ENCODE measurements at places on chromosomes 11 and 22. TPM values are rescaled to one million over a fixed set of nuclear protein-coding genes. Genes with fewer than 3 reads are reported as not detected.
A peak's percentile ranks its signal among the peaks of the same experiment; 100 is the strongest.

GRCh38 chr22:37419370-37419968 is 7.8 kb downstream of the ELFN2 start:
- H3K27me3 ChIP-seq, result peaks cover 31% of the 10 kb centered on the region
- H3K4me3 ChIP-seq, result peak overlapping the region; percentile 85
- no peak overlapping the region for H3K27ac ChIP-seq
- H3K4me1 ChIP-seq, result peaks cover 14% of the 10 kb centered on the region
- no peak for DNase-seq

The KCNQ1 gene
- total RNA-seq, result 35.3 TPM

- H3K36me3 ChIP-seq, result no peaks in the 10 kb centered on the region
- no peak for DNase-seq
- no peak overlapping the region for H3K4me3 ChIP-seq
- H3K27me3 ChIP-seq, result peaks cover 4% of the 10 kb centered on the region
- no peak overlapping the region for H3K27ac ChIP-seq
These were observed 11.7 kb upstream of the TPCN2 start for GRCh38 chr11:69037074-69037473.

GRCh38 chr22:20025401-20026203 is 4.7 kb downstream of the TANGO2 start:
- H3K36me3 ChIP-seq, result peaks cover 6% of the 10 kb centered on the region
- peaks cover 11% of the 10 kb centered on the region for H3K27me3 ChIP-seq
- H3K4me3 ChIP-seq, result no peak overlapping the region
- no peak for DNase-seq
- peaks cover 9% of the 10 kb centered on the region for H3K4me1 ChIP-seq
- H3K27ac ChIP-seq, result no peak overlapping the region

- no peak for DNase-seq
- no peak overlapping the region for H3K4me3 ChIP-seq
- peaks cover 19% of the 10 kb centered on the region for H3K4me1 ChIP-seq
- H3K27me3 ChIP-seq, result peaks cover 4% of the 10 kb centered on the region
- H3K36me3 ChIP-seq, result no peaks in the 10 kb centered on the region
These were observed 5.9 kb upstream of the IL10RA start for GRCh38 chr11:117980280-117980679.

DNA sequence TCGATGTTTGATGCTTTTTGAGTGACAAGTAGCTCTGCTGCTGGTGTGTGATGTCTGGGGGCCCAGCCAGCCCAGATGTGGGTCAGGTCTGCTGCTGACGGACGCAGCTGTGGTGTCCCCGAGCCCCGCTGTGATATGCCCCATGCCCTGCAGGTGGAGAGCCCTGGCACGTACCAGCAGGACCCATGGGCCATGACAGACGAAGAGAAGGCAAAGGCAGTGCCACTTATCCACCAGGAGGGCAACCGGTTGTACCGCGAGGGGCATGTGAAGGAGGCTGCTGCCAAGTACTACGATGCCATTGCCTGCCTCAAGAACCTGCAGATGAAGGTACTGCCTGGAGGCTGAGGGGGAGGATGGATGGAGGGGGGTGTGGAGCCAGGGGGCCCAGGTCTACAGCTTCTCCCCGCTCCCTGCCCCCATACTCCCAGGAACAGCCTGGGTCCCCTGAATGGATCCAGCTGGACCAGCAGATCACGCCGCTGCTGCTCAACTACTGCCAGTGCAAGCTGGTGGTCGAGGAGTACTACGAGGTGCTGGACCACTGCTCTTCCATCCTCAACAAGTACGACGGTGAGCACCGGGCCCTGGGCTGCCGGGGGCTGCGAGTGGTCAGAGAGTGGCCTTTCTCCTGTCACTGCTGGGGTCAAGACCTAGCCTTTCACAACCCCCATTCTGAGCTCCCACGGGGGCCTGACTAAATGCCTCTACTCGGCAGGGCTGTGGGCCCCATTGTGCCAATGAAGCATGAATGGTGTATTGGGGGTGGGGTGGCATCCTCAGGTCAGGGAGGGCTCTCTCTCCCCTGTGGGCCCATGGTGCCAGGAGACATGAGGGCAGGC is 7.3 kb downstream of the AIP start:
- peaks cover 19% of the 10 kb centered on the region for H3K36me3 ChIP-seq
- peaks cover 12% of the 10 kb centered on the region for H3K27me3 ChIP-seq
- H3K27ac ChIP-seq, result no peak overlapping the region
- H3K4me3 ChIP-seq, result peak overlapping the region; percentile 12

GRCh38 chr11:123083623-123084029 is 21.7 kb upstream of the HSPA8 start:
- DNase-seq, result peak; percentile 14
- peaks cover 6% of the 10 kb centered on the region for H3K4me1 ChIP-seq
- no peaks in the 10 kb centered on the region for H3K36me3 ChIP-seq

DNA sequence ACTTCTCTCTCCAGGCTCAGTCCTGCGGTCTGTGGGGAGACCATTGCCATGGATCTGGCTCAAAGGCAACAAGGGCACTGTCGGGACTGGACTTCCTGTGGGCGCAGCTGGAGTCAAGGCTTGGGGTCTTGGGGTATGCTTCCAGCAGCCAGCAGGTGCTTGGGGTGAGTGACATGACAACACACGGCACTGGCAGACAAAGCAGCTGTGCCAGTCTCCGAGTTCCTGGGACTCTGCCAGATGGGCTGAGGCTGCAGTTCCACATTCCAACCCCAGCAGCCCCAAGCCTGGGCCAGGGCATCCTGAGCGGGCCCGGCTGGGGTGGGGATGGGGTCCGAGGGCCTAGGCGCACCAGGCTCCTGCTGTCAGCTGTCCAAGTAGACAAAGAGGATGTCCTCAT is 12.3 kb downstream of the GUCD1 start:
- peaks cover 2% of the 10 kb centered on the region for H3K27me3 ChIP-seq
- no peak overlapping the region for H3K4me3 ChIP-seq
- no peak for DNase-seq
- no peak overlapping the region for H3K27ac ChIP-seq
- H3K4me1 ChIP-seq, result no peaks in the 10 kb centered on the region

- H3K27ac ChIP-seq, result no peak overlapping the region
- H3K4me3 ChIP-seq, result peak overlapping the region; percentile 24
- H3K27me3 ChIP-seq, result peaks cover 3% of the 10 kb centered on the region
These were observed 39.3 kb downstream of the KCNJ4 start for GRCh38 chr22:38415561-38416321.

GRCh38 chr22:32469799-32470212 is 4.8 kb upstream of the FBXO7 start:
- H3K27me3 ChIP-seq, result peaks cover 2% of the 10 kb centered on the region
- DNase-seq, result no peak

DNA sequence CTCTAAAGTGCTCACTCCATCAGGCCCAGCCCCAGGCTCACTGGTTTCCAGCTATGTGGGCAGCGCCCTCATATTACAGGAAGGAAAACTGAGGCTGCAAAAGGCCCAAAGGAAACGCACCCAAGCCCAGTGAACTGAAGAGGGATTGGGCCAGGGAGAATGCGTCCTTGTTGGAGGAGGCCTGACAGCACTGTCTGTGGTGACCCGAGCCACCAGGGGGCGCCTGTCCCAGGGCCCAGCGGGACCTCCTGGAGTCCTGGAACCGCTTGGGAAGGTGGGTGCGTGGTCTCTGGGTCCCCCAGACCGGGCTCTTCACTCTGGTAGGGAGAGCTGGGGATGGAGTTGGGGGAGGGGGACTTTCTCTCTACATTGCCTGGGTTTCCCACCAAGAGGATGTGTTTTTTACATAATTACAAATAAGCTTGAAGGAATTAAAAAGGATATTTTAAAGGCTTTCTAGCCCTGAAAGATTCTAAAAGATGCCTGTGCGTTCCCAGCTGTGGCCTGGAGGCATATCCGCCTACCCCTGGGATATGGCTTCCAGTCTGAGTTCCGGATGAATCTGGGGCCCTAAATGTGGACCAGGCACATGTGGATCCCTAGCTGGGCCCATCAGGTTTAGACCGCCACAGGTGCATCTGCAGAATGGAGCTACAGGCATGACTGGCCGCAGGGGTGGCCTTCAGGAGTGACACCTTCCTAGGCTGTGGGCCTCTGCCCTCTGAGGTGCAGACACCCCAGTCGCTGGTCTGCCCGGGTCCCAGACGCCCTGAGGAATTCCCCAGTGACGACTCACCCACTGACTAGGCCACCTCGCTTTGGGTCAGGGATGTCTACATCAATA is 4.2 kb downstream of the SPI1 start:
- H3K4me1 ChIP-seq, result peaks cover 2% of the 10 kb centered on the region
- no peak overlapping the region for H3K27ac ChIP-seq
- H3K27me3 ChIP-seq, result peaks cover 4% of the 10 kb centered on the region
- H3K36me3 ChIP-seq, result no peaks in the 10 kb centered on the region

DNA sequence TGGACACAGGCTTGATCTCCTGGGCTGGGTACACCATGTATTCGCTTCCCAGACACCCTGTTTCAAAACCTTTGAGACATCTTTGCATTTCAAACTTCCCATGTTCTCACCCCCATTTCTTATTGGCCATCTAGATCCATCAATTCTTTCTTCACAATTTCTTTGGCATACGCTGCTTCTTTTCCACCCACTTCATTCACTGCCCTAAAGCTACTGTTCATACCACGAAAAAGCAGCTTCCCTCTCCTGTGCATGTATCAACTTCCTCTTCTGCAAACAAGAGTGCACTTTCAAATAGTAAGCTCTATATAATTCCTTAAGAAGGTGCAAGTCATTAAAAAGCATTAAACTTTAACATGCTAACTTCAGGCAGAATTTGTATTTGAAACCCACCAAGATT is 21.4 kb downstream of the UVRAG start:
- no peak overlapping the region for H3K4me3 ChIP-seq
- DNase-seq, result no peak
- H3K4me1 ChIP-seq, result peaks cover 3% of the 10 kb centered on the region
- no peak overlapping the region for H3K27ac ChIP-seq
- H3K36me3 ChIP-seq, result peaks cover 7% of the 10 kb centered on the region

GRCh38 chr22:30365891-30366290 is 9.1 kb downstream of the CCDC157 start:
- DNase-seq, result no peak
- H3K27ac ChIP-seq, result no peak overlapping the region
- H3K36me3 ChIP-seq, result peaks cover 7% of the 10 kb centered on the region
- peaks cover 14% of the 10 kb centered on the region for H3K27me3 ChIP-seq
- H3K4me1 ChIP-seq, result peaks cover 11% of the 10 kb centered on the region
- no peak overlapping the region for H3K4me3 ChIP-seq

GRCh38 chr22:39589875-39590274 is 19.3 kb downstream of the CACNA1I start:
- H3K27ac ChIP-seq, result no peak overlapping the region
- H3K4me1 ChIP-seq, result peaks cover 3% of the 10 kb centered on the region
- DNase-seq, result no peak
- H3K4me3 ChIP-seq, result no peak overlapping the region
- peaks cover 5% of the 10 kb centered on the region for H3K27me3 ChIP-seq
- H3K36me3 ChIP-seq, result no peaks in the 10 kb centered on the region

DNA sequence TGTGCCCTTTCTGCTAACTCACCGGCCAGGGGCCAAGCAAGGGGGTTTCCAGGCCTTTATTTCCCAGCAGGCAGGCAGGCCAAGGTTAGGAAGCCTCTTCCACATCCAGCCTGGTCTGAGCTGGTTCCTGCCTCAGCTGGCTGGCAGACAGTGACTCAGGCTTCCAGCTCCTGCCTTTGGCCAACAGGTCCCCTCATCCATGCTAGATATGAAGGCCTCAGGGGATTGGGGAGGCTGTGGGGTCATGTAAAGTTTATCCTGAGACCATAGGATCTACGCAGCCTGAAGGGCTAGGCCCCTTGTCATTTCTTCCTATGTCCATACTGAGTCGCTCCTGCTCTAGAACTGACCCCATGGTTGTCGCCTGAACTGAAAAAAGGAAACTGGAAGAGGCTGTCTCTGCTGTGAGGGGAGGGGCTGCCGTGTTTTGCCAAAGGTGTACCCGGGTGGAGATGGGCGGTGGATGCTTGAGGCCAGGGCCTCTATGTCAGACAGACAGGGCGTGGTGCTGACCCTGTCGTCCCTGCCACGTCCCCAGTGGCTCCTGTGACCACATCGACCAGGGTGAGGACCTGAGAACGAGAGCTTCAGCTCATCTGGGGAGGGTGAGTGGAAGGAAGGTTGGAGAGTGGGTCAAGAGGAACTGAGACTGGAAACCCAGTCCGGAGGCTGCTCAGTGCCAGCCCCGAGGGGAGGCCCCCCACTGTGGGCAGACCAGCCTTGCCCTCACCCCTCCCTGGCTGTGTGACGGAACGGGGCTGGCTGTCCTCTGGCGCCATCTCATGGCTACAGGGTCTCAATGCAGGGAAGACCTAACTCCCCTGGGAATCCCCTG is 17.0 kb downstream of the P2RY6 start:
- H3K4me3 ChIP-seq, result peak overlapping the region; percentile 1
- H3K27ac ChIP-seq, result peak overlapping the region; percentile 72
- peaks cover 12% of the 10 kb centered on the region for H3K27me3 ChIP-seq
- peaks cover 4% of the 10 kb centered on the region for H3K36me3 ChIP-seq
- peaks cover 24% of the 10 kb centered on the region for H3K4me1 ChIP-seq
- DNase-seq, result peak; percentile 80

DNA sequence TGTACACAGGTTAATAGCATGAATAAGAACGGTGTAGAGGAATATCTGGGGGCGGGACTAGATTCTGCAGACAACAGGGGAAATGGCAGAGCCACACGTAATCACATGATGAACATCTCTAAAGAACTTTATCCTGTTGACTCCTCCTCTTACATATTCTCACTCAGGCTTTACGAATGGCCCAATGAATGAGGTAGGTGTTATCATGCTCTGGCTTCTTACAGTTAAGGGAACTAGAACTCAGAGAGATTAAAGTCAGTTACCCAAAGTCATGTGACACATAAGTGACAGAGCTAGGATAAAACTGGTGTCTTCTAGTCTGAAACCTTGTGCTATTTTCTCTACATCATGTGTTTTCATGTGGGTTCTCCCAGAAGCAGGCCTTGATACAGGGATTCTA is 49.0 kb upstream of the BMAL1 start:
- H3K4me3 ChIP-seq, result no peak overlapping the region
- no peaks in the 10 kb centered on the region for H3K4me1 ChIP-seq
- H3K27ac ChIP-seq, result no peak overlapping the region
- DNase-seq, result no peak
- no peaks in the 10 kb centered on the region for H3K27me3 ChIP-seq

The SLC35E4 gene
- 8.4 TPM for total RNA-seq

GRCh38 chr11:127564810-127565209 is 564.2 kb upstream of the KIRREL3 start:
- peaks cover 8% of the 10 kb centered on the region for H3K4me1 ChIP-seq
- no peak overlapping the region for H3K4me3 ChIP-seq
- no peaks in the 10 kb centered on the region for H3K36me3 ChIP-seq
- H3K27me3 ChIP-seq, result no peaks in the 10 kb centered on the region

The JAML gene
- 0.31 TPM for total RNA-seq

- no peaks in the 10 kb centered on the region for H3K27me3 ChIP-seq
- H3K27ac ChIP-seq, result no peak overlapping the region
- H3K36me3 ChIP-seq, result no peaks in the 10 kb centered on the region
- DNase-seq, result no peak
- H3K4me3 ChIP-seq, result no peak overlapping the region
These were observed 218.8 kb upstream of the SORL1-AS1 start for GRCh38 chr11:121671283-121672168.

The PIH1D2 gene
- 2.5 TPM for total RNA-seq

GRCh38 chr11:30683176-30683575 is 97.0 kb upstream of the MPPED2 start:
- no peaks in the 10 kb centered on the region for H3K27me3 ChIP-seq
- H3K4me1 ChIP-seq, result no peaks in the 10 kb centered on the region
- H3K4me3 ChIP-seq, result no peak overlapping the region
- H3K27ac ChIP-seq, result no peak overlapping the region

The GGT5 gene
- total RNA-seq, result 1.6 TPM

- H3K4me3 ChIP-seq, result no peak overlapping the region
- H3K27me3 ChIP-seq, result peaks cover 6% of the 10 kb centered on the region
- peaks cover 8% of the 10 kb centered on the region for H3K4me1 ChIP-seq
- peaks cover 21% of the 10 kb centered on the region for H3K36me3 ChIP-seq
- DNase-seq, result no peak
These were observed 22.9 kb upstream of the CHRM4 start for GRCh38 chr11:46414466-46414796.

- peaks cover 8% of the 10 kb centered on the region for H3K4me1 ChIP-seq
- H3K36me3 ChIP-seq, result no peaks in the 10 kb centered on the region
- H3K27ac ChIP-seq, result no peak overlapping the region
- no peak for DNase-seq
- H3K4me3 ChIP-seq, result no peak overlapping the region
- peaks cover 3% of the 10 kb centered on the region for H3K27me3 ChIP-seq
These were observed 36.9 kb downstream of the LIF start for GRCh38 chr22:30209642-30210041.
